ENCODE measurements at places on chromosomes 5 and 9.

DNA sequence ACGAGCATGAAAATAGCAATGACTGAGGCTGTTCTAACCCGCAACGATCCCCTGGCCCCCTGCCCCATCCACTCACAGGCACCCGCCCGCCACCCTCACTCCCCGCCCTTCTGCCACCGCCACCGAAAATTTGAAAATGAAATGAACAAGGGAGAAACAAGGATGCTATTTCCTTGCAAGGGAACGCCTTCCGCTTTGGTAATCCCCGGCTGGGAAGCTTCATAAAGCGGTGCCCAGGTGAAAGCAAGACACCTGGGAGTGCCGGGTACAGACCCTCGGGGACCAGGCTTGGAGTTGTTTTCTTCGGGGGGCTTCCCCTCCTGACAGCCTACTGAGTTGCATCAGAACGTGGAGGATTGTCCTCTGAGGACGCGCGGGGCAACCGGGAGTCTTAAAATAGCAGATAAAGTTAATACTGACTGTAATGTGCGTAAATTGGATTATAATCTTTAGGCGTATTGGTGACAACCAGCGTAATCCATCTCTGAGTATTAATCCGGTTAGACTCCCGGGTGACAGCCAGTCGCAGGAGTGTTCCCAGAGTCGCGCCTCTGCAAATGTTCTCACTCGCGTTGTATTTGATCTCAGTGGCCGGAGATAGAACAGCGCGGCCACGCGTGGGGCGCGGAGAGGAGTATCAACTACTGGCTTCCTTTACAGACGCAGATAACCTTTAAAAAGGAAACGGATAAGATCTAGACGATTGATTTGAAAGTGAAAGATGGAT, 885 bp upstream of the MLLT3 start:
- DNase-seq = no peak

DNA sequence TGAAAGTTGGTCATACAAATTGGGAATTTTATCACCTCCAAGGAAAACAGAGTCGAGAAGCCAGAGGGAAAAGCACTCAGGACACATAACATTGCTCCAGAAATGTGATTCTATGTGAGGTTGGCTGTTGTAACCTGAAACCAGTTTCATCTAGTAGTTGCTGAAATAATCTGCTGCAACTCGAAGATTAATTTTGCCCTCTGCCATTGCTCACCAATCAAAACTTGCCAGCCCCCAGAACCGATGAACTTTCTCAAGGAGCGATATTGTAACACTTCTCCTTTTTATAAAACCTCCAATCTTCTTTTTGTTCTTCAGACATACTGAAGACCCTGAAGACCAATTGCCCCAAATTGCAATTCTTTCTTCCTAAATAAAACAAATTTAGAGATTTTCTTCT, 31.1 kb downstream of the C5orf58 start:
- DNase-seq = no peak

- no peak for DNase-seq
Measured at GRCh38 chr5:74460694-74461093, 179.8 kb downstream of the ENC1 start.

- no peak for DNase-seq
Measured at GRCh38 chr5:67093279-67093678, 103.3 kb downstream of the CD180 start.

GRCh38 chr9:88923092-88923491, 68.2 kb upstream of the S1PR3 start:
- no peak for DNase-seq

DNA sequence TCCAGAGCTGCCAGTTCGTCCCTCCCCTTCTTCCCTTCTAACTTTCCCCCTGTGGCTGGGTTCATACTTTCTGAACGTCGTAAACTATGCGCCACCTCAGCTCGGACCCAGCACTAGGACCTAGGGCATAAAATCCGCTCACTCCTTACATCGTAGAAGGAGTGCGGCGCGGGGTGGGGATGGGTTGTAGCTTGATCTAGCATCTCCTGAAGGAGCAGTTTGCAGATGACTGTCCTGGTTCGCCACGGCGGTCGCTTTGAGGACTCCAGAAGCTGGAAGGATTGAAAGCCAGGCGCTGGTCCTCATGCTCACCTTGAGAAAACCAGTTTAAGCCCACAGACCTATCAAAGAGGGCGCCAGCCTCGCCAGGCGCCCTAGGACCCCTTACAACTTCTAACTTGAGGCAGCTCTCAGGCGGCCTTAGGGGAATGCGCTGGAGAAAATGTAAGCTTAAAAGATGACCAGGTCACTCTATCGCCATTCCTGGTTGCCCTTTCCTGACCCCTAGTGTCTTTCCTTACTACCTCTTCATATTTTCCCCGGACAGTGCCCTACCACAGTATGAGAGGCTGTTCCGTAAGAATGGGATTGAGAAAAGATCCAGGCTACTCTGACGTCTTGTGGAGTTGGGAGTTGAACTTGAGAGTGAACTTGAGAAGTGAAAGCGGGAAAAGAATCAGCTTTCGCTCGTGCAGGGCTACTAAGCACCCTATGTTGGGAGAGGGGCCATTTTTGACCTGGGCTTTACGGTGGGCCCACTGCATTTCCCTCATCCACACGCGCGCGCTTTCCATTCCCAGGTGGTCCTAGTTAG, 2.8 kb downstream of the RORB start:
- DNase-seq = no peak

All from liver (tissue), 10 donors.